ENCODE measurements at places on chromosomes 1 and 21.
A peak's percentile ranks its signal among the peaks of the same experiment; 100 is the strongest.

GRCh38 chr1:199218065-199218464 is 579.2 kb downstream of the PTPRC start:
- no peaks in the 10 kb centered on the region for H3K27me3 ChIP-seq
- no peak overlapping the region for H3K4me3 ChIP-seq

- H3K36me3 ChIP-seq: peaks cover 3% of the 10 kb centered on the region
- no peak for DNase-seq
- H3K4me1 ChIP-seq: peaks cover 4% of the 10 kb centered on the region
- H3K27ac ChIP-seq: no peak overlapping the region
- H3K4me3 ChIP-seq: no peak overlapping the region
Observed at GRCh38 chr1:236007781-236008180, 57.1 kb downstream of the NID1 start.

DNA sequence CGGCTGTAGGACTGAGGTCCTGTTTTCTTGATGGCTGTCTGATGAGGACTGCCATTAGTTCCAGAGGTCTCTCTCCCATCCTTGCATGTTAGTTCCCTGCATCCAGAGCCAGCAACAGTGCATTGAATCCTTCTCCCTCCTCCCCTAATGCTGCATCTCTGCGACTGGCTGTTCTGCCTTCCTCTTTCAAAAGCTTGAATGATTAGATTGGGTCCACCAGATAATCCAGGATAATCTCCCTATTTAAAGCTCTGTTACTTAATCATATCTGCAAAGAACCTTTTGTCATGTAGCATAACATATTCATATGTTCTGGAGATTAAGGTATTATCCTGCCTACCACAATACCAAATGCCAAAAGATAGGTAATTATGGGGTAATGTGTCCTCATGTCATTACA is 377.5 kb downstream of the GPATCH2 start:
- no peaks in the 10 kb centered on the region for H3K36me3 ChIP-seq
- H3K27ac ChIP-seq: no peak overlapping the region
- H3K4me3 ChIP-seq: no peak overlapping the region

DNA sequence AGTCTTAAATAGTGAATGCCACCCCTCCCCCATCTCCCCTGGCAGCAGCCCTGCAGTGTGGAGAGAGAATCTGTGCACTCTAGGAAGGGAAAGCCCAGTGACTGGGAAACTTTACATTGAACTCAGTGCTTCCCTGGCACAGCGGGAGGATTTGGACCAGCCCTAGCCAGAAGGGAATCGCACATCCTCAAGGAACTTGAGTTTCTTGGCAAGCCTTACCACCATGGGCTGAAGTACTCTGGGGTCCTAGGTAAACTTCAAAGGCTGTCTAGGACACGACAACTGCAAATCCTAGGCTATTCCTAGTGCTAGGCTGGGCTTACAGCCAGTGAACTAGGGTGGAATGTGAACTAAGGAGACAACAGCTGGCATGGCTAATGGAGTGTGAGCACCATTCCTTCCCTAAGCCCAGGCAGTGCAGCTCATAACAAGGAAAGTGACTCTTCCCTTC is 88.3 kb downstream of the COL24A1 start:
- H3K4me1 ChIP-seq: no peaks in the 10 kb centered on the region
- DNase-seq: no peak

GRCh38 chr1:229318056-229318455 is 24.8 kb downstream of the CCSAP start:
- no peak overlapping the region for H3K4me3 ChIP-seq
- peaks cover 4% of the 10 kb centered on the region for H3K36me3 ChIP-seq
- H3K4me1 ChIP-seq: no peaks in the 10 kb centered on the region
- H3K27me3 ChIP-seq: no peaks in the 10 kb centered on the region

DNA sequence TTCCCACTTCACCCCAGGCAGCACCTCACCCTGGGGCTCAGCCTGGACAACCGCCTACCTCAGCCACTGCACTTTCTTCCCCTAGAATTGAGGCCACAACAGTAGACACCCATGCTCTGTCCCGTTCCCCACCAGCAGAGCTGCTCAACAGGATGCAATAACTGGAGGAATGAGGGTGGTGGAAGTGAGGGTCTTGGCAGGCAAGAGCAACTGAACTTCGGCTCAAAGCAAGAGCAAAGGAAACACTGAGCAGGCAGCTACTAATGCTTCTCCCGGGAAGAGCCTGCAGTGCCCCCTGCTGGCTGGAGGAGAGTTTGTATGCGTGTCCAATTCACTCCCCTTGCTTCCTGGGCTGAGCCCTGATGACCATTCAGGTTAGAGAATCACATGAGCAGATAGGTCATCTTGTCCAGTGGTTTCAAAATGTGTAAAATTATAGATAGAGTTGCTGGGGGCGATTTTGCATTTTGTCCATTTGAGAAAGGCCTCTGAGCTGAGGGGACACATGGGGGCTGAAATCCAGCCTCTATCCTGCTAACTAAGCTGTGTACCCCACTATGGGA is 13.9 kb downstream of the NT5C1A start:
- no peak overlapping the region for H3K4me3 ChIP-seq
- H3K27ac ChIP-seq: no peak overlapping the region
- peak; percentile 46 for DNase-seq
- no peaks in the 10 kb centered on the region for H3K4me1 ChIP-seq
- H3K36me3 ChIP-seq: no peaks in the 10 kb centered on the region

- DNase-seq: no peak
- no peak overlapping the region for H3K4me3 ChIP-seq
- no peak overlapping the region for H3K27ac ChIP-seq
- H3K4me1 ChIP-seq: no peaks in the 10 kb centered on the region
Observed at GRCh38 chr1:200629876-200630514, 9.4 kb upstream of the KIF14 start.

GRCh38 chr1:15810073-15810472 is 2.6 kb upstream of the UQCRHL start:
- H3K4me1 ChIP-seq: no peaks in the 10 kb centered on the region
- no peaks in the 10 kb centered on the region for H3K27me3 ChIP-seq
- H3K27ac ChIP-seq: peak overlapping the region; percentile 49
- H3K36me3 ChIP-seq: no peaks in the 10 kb centered on the region
- H3K4me3 ChIP-seq: no peak overlapping the region
- no peak for DNase-seq

DNA sequence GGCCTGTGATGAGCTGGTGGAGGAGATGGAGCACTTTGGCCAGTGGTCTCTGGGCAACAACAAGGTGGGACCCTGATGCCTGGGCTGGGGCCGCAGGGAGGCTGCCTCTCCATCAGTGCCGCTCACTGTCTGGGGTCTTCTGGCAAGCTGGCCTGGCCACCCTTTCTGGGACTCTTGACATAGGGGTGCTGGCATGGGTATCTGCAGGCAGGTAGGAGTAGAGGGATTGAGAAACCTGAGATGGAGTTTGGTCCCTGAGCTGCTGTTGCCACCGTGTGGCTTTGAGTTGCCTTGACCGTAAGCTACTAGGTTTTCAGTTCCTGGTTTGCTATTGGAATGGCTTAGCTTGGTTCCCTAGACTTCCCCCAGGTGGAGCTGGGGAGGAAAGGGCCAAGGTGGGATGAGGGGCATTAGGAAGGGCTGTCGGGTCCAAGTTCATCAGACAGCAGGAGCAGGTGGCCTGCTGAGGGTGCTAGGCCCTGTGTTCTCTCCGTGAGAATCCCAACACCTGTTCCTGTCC is 13.2 kb upstream of the MFN2 start:
- H3K36me3 ChIP-seq: peaks cover 24% of the 10 kb centered on the region
- peak; percentile 19 for DNase-seq
- H3K27ac ChIP-seq: no peak overlapping the region
- peaks cover 5% of the 10 kb centered on the region for H3K4me1 ChIP-seq
- H3K27me3 ChIP-seq: no peaks in the 10 kb centered on the region

- no peak overlapping the region for H3K27ac ChIP-seq
- H3K36me3 ChIP-seq: no peaks in the 10 kb centered on the region
- no peaks in the 10 kb centered on the region for H3K27me3 ChIP-seq
- H3K4me3 ChIP-seq: no peak overlapping the region
Observed at GRCh38 chr1:212640223-212640878, 31.8 kb downstream of the ATF3 start.

GRCh38 chr1:97691325-97691724 is 229.5 kb downstream of the DPYD start:
- no peaks in the 10 kb centered on the region for H3K4me1 ChIP-seq
- no peaks in the 10 kb centered on the region for H3K36me3 ChIP-seq
- no peak overlapping the region for H3K4me3 ChIP-seq
- no peak overlapping the region for H3K27ac ChIP-seq
- no peak for DNase-seq

GRCh38 chr1:97145321-97145956 is 423.9 kb downstream of the PTBP2 start:
- H3K36me3 ChIP-seq: no peaks in the 10 kb centered on the region
- H3K4me3 ChIP-seq: no peak overlapping the region
- H3K4me1 ChIP-seq: no peaks in the 10 kb centered on the region
- H3K27me3 ChIP-seq: no peaks in the 10 kb centered on the region
- DNase-seq: peak; percentile 10

DNA sequence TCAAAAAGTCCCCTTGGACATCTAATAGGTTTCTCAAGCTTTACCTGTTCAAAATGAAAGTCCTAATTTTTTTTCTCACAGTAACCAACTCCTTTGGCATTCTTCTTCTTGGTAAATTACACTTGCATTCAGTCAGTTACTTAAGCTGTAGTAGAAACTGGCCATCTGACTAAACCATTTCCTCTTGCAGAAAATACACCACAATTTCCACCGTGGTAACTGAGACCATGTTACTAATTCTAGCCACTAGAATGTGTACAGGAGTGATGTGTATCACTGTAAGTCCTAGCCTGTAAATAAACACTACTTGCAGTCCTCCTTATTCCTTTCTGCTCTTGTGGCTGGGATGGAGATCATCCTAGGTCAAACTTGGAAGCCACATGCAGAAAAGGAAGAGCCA is 965.4 kb upstream of the TMPRSS15 start:
- H3K36me3 ChIP-seq: no peaks in the 10 kb centered on the region
- no peaks in the 10 kb centered on the region for H3K4me1 ChIP-seq
- no peak overlapping the region for H3K4me3 ChIP-seq
- no peak overlapping the region for H3K27ac ChIP-seq
- DNase-seq: no peak

DNA sequence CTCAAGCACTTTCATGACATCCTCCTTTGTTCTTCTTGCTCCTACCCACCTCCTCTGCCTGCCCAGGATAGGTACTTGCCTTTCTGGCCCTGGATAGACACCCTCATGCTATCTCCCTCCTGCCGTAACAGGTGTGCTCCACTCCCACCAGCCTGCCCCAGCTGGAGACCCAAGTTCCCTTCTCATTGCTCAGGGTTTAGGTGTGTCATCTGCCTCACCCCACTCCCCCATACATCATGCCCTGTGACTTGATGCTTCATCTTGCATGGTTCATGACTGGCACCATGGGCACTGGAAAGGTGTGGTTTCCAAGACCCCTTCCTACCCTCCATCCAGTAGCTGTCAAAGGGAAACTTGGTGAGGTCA is 5.9 kb downstream of the RHEX start:
- no peak overlapping the region for H3K4me3 ChIP-seq
- H3K4me1 ChIP-seq: no peaks in the 10 kb centered on the region
- H3K36me3 ChIP-seq: no peaks in the 10 kb centered on the region
- no peak overlapping the region for H3K27ac ChIP-seq
- H3K27me3 ChIP-seq: no peaks in the 10 kb centered on the region
- DNase-seq: no peak

- no peak overlapping the region for H3K4me3 ChIP-seq
- DNase-seq: no peak
- H3K4me1 ChIP-seq: no peaks in the 10 kb centered on the region
- no peaks in the 10 kb centered on the region for H3K27me3 ChIP-seq
- no peak overlapping the region for H3K27ac ChIP-seq
- no peaks in the 10 kb centered on the region for H3K36me3 ChIP-seq
Observed at GRCh38 chr1:230570724-230571360, 71.4 kb upstream of the COG2 start.

DNA sequence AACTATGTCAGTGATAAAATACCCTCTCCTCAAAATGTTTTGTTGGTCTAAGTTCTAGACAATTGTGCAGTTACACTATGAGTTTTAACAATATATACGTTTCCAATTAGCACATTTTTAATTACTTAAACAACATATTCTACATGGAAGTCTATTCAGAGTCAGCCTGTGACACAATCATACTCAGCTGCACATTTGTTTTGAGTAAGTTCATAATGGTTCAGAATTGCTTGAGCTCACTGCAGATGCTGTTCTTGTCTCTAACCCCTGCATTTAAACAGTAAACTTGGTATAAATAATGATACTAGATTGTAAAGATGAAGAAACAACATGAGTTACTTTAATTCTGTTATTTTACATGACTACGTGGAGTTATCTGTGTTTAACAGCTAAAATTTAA is 30.6 kb downstream of the CDKN2C start:
- H3K27ac ChIP-seq: no peak overlapping the region
- no peaks in the 10 kb centered on the region for H3K27me3 ChIP-seq
- no peaks in the 10 kb centered on the region for H3K36me3 ChIP-seq

- no peaks in the 10 kb centered on the region for H3K27me3 ChIP-seq
- H3K4me1 ChIP-seq: peaks cover 45% of the 10 kb centered on the region
- no peaks in the 10 kb centered on the region for H3K36me3 ChIP-seq
- peak overlapping the region; percentile 90 for H3K27ac ChIP-seq
Observed at GRCh38 chr1:220786057-220786336, 716 bp upstream of the MTARC1 start.

- no peak for DNase-seq
- H3K27ac ChIP-seq: no peak overlapping the region
- no peaks in the 10 kb centered on the region for H3K4me1 ChIP-seq
Observed at GRCh38 chr1:32508761-32509160, 30.5 kb upstream of the ZBTB8A start.

GRCh38 chr1:244187310-244187709 is 136.2 kb downstream of the ZBTB18 start:
- H3K27me3 ChIP-seq: no peaks in the 10 kb centered on the region
- no peak overlapping the region for H3K27ac ChIP-seq
- H3K4me1 ChIP-seq: no peaks in the 10 kb centered on the region
- H3K36me3 ChIP-seq: no peaks in the 10 kb centered on the region
- H3K4me3 ChIP-seq: no peak overlapping the region

DNA sequence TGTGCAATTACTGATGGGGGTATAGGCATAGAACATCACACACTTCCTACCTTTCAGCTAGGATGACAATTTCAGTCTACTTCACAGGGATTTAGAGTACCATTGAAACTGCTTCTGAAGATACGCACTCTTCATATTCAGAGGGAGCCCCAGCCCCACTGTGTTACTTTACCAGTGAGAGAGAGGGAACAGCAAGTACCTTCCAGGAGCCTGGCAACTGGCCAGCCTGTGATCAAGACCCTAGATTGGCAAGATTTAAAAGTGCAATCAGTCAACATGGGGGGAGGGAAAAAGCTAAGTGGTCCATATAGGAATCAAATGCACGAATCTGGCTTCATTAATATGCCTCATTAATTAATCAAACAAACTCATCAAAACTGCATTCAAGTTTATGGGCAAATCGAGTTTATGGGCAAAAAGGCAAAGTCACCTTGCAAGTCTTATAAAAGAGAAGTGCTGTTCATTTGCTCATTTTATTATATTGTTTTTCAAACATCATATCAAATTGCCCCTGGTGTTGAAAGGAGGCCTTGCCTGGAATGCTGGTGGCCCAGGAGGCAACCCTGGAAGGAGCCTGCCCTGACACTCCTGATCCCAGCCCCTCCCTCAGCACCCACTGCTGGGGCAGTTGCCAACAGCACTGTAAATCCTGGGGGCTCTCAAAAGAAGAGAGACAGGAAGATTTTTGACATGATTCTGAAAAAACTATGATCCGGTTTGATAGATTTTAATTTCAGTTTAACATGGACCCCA is 184.9 kb upstream of the DPT start:
- no peak overlapping the region for H3K4me3 ChIP-seq
- H3K36me3 ChIP-seq: no peaks in the 10 kb centered on the region
- H3K27me3 ChIP-seq: no peaks in the 10 kb centered on the region
- peak; percentile 83 for DNase-seq
- no peak overlapping the region for H3K27ac ChIP-seq
- H3K4me1 ChIP-seq: peaks cover 9% of the 10 kb centered on the region

- no peak overlapping the region for H3K4me3 ChIP-seq
- no peak for DNase-seq
- no peaks in the 10 kb centered on the region for H3K36me3 ChIP-seq
Observed at GRCh38 chr1:84260852-84261518, 40.5 kb upstream of the SAMD13 start.

Data from thyroid gland (tissue), 4 donors.